Activated T-cell treated with anti-CD3 and anti-CD28 coated beads for 4 hours (primary cell): ENCODE measurements at places on chromosomes 16 and 17.

- DNase-seq = no peak
Observed at GRCh38 chr17:72569148-72569946, 448.5 kb downstream of the SOX9 start.

DNA sequence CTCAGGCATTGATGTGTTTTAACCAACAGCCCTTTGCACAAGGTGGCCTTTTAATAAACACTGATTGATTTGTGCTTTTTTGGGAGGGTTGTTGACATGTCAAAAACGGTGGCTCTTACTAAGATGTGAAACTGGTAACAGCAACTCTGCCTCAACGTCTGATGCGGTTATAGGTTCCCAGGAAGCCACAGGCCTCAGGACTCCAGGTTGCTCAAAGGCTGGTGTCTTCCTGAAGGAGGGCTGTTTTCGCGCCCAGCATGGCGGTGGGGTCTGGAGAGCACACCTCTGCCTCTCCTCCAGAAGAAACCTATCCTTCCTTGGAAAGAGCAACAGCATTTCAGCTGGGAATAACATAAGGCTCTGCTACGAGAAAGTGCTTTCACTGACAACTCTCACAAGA is 187.5 kb downstream of the IRF8 start:
- DNase-seq = no peak

DNA sequence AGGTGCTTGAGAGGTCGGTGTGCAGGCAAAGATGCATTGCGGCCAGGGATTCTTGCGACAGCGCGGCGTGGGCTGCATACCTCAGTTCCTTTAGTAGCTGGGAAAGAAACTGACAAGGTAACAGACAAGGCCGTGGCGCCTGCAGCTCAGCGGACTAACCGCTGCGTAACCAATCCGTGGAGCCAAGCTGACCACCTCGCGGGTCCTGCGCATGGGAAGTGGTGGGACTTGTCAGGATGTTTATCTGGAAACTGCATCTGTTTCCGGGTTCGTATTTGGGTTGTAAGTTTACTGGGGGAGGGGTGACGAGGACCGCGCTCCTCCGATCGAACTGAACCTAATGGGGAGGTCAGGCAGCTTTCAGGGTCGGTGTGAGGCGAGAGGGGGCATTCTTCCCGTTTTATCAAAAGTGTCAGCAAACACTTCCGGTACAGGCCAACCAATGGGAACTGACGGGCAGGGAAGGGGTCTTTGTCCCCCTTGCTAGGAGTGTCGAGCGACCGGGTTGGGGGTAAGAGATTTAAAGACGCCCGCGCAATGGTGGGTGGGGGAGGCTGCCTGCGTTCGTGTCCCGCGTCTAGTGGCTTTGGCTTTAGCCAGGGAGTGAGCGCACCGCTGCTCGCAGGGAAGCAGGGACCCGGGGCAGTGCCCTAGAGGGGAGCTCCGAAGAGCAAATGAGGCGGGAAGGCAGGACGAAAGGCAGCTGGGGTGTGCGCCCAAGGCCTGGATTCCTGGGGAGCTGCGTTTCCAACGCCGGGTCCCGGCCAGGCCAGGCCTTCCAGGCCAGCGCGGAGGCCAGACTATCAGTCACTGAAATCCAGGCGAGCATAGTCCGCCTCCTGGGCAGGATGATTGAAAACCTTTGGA is 7.0 kb downstream of the IRX6 start:
- no peak for DNase-seq

- DNase-seq = no peak
Observed at GRCh38 chr17:76707985-76708807, 2.6 kb downstream of the MXRA7 start.

DNA sequence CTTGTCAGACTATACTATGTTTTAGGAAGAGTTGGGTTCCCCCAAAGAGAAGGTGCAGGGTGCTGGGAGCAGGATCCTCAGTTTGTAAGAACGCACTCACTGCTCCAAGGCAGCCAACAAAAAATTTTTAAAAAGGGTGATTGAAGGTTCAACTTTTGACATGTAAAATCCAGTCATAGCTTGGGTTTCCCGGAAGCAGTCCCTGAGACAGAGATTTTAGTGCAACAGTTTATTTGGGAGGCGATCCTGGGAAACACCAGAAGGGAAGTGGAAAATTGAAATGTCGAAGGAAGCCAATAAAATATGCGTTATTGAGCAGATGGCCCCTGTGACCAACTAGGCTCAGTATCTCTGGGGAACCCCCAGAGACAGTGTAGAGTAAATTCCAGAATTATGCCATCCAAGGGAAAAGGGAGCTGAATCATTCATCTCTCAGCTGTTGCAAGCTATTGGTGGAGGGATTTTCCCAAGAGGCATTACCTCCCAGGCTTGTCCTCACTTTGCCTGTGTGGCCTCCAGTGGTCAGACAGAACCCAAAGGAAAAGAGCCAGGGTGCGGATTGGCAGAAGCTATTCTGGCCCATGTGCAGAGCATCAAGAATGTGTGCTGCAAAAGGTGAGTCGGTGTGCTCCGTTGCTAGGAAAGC is 72.9 kb downstream of the HS3ST3B1 start:
- DNase-seq = no peak

DNA sequence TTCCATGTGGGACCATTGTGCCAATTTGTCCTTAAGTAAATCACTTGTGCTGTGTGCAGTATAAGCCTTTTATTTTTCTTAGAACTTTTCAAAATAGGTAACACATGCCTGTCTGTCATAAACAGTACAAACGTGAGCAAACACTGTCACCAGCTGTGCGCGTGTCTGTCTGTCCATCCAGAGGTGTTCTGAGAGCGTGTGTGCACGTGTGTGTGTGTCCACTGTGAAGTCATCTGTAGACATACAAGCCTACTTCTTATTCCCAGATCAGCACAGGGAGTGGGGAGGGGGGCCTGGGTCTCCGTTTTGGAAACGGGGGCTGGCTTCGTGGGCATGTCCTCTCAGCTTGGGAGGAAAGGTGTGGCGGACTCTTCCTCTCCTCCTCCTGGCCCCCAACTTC is 9.4 kb downstream of the TMEM235 start:
- no peak for DNase-seq

- no peak for DNase-seq
Observed at GRCh38 chr16:56029026-56029425, 153.9 kb upstream of the CES5A start.

DNA sequence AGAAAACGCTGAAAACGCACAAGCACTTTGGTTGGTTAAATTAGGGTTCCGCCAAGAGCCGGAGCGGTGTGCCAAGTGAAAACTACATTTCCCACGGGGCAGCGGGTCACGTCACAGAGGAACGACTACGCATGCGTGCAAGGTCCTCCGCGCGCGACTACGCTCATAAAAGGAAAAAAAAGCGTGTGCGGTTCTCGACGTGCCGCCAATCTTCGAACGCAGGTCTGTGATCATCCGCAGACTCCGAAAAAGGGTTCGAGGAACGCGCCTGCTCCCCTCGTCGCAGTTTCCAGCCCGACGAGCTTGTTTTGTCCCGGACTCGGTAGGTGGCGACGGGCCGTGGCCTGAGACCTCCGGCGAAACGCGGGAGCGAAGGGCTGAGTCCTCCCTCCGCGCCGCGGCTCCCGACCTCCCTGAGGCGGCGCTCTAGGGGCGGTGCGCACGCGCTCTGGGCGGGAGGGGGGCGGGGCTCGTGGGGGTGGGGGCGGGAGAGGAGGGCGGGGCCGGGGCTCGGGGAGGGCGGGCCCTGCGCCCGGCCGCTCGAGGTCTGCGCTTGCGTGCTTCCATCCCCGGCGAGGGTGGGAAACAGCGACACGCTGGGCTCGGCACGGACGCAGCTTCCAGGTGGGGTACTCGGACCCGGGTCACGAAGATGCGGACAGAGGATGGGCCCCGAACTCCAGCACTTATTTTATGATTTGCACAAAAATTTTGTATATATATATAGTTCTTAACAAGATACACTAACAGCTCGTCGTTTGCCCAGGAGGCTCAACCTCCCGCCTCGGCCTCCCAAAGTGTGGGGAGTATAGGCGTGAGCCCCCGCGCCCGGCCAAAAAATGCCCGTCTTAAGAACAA is at the start of gene SGF29:
SGF29 (plus strand) TSS at position 145 of the 858 bp plus-strand sequence. CDS start 27,150 bp downstream, outside the sequence.
- peak; percentile 91 for DNase-seq

DNA sequence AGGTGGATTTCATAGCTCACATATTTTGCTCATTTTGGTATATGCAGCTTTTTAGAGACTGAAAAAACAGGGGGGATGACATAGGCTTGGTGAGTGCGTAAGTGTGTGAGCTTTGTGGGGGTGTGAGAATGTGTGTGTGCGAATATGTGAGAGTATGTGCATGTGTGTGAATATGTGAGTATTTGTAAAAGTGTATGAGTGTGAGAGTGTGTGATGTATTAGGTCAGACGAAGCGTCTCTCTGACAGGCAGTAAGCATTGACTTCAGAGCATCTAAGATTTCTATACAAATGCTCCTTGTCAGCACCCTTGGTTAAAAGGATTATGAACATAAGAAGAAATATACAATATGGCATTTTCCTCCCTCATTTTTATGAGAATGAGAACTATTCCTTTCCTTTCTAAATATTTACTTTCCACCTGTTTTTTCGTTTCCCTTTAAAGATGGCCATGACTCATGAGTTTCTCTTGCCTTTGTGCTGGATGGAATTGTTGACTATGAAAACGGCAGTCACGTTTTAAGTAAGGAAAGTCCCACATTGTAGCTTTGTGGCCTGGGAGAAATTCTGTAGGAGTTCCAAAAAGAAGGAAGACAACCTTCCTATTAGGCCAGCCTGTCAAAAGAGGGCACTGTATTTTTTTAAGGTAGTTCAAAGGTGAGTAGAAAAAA is 276.4 kb downstream of the FOXL1 start:
- DNase-seq = no peak

- DNase-seq = no peak
Observed at GRCh38 chr17:76107509-76107908, 3.9 kb upstream of the EXOC7 start.

DNA sequence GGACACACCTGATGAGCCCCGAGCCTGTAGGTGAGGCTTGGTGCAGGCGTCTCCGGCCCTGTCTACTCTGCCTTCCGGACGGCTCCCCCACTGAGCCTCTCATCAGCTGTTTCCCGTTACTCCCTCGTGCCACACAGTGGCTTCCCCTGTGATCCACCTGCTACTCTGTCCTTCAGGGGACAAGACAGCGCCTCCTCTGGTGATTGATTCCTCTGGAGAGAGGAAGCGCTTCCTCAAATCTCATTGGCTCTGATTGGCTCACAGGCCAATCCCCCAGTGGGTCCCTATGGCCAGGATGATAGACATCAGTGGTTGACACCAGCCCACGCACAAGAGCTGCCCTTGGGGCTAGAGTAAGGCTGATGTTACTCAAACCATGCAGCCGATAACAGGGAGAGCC is 24.0 kb downstream of the RNF213 start:
- DNase-seq = no peak

DNA sequence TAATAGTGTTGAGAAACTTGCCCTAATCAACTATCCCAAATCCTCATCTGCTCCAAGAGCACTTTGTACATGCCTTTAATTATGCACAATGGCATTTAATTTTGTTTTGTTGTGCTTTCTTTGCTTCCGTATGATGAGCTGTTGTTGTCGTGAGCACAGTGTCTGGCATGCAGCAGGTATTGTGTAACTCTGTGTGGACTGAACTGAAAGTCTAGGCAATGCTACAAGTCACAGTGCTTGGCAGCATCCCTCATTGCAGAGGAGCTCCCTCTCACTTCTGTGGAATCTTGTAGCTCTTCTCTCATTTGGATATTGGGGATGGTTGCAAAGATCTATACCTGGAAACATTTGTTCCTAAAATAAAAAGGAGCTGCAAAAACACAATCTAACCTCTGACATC is 502.2 kb upstream of the CA10 start:
- DNase-seq = no peak

GRCh38 chr16:30065943-30066760 is 592 bp downstream of the ALDOA start:
- DNase-seq = no peak

- no peak for DNase-seq
Observed at GRCh38 chr16:53913099-53913870, 209.3 kb downstream of the FTO start.

DNA sequence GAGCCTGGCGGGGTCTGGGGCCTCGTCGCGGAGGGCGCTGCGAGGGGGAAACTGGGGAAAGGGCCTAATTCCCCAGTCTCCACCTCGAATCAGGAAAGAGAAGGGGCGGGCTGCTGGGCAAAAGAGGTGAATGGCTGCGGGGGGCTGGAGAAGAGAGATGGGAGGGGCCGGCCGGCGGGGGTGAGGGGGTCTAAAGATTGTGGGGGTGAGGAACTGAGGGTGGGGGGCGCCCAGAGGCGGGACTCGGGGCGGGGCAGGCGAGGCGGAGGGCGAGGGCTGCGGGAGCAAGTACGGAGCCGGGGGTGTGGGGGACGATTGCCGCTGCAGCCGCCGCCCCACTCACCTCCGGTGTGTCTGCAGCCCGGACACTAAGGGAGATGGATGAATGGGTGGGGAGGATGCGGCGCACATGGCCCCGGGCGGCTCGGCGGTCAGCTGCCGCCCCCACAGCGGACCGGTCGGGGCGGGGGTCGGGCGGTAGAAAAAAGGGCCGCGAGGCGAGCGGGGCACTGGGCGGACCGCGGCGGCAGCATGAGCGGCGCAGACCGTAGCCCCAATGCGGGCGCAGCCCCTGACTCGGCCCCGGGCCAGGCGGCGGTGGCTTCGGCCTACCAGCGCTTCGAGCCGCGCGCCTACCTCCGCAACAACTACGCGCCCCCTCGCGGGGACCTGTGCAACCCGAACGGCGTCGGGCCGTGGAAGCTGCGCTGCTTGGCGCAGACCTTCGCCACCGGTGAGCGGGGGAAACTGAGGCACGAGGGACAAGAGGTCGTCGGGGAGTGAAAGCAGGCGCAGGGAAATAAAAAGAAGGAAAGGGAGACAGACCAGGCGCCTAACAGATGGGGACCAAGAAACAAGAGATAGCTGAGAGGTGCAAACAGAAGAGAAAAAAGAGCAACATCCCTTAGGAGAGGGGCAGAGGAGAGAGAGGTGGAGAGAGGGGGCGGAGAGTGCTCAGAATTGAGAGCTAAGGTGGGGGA is at the start of gene PNMT:
PNMT (plus strand) TSS at position 509 of the 980 bp plus-strand sequence; CDS start at position 532, 23 bp downstream.
- DNase-seq = peak; percentile 61

GRCh38 chr17:81261582-81262336 is 22.6 kb downstream of the NDUFAF8 start:
- no peak for DNase-seq

- no peak for DNase-seq
Observed at GRCh38 chr17:49963626-49964302, 5.2 kb upstream of the DLX4 start.

- DNase-seq = peak; percentile 3
Observed at GRCh38 chr16:4200000-4200780, 41.7 kb downstream of the SRL start.

GRCh38 chr16:59252317-59252716 is 518.2 kb upstream of the GOT2 start:
- DNase-seq = no peak

DNA sequence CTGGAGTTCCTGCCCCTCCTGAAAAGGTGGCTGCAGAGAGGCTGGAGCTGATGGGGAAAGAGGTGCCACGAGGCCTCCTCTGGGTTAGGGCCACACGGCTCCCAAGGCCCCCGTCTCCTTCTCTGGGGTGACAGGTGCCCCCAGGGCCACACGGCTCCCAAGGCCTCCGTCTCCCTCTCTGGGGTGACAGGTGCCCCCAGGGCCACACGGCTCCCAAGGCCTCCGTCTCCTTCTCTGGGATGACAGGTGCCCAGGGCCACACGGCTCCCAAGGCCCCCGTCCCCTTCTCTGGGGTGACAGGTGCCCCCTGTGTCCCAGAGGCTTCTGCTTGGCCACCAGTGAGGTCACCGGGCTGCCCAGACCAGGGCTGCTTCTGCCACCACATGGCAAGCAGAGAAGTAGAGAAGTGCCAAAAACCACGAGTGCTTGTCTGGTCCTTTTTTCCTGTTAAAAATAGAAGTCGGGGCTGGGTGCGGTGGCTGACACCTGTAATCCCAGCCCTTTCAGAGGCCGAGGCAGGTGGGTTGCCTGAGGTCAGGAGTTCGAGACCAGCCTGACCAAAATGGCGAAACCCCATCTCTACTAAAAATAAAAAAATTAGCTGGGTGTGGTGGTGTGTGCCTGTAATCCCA is 4.1 kb downstream of the CAPN15 start:
- no peak for DNase-seq

- DNase-seq = no peak
Observed at GRCh38 chr16:27564224-27564623, 14.3 kb downstream of the KATNIP start.
